ENCODE measurements at places on chromosomes 1 and 21.
A peak's percentile ranks its signal among the peaks of the same experiment; 100 is the strongest.

- DNase-seq, result peak; percentile 23
These were observed 60.5 kb downstream of the ERI3 start for GRCh38 chr1:44294588-44295007.

DNA sequence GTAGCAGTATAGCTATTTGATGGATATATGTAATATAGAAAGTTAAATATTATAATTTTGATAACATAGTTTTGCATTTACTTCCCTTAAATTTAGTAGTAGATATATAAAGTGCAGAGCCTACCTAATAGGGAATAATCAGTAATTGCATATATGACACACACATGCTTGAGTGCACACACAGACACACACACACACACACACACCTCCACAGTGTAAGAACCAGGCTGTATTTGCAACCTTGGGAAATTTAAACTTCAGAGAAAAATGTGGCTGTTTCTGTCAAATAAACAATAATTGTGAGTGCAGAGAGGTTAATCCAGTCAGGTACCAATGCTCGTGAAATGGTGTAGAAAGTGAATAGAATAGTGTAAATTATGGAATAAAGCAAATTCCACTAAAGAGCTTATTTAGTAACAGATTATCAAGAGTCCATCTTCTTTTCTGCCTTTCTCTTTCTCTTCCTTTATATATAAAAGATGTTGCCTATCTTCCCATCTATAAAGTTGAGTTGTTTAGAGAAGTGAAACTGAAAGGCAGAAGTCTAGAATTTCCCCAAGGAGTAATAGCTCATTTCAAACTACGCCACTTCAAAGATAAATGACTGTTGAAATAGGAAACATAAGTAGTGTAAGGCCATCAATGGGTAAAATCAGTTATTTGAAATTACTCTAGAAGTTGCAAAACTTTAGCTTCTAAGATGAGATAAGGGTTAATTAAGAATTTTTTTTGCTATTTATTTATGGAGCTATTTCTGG, 273.7 kb downstream of the SRGAP2C start:
- peak; percentile 3 for DNase-seq

DNA sequence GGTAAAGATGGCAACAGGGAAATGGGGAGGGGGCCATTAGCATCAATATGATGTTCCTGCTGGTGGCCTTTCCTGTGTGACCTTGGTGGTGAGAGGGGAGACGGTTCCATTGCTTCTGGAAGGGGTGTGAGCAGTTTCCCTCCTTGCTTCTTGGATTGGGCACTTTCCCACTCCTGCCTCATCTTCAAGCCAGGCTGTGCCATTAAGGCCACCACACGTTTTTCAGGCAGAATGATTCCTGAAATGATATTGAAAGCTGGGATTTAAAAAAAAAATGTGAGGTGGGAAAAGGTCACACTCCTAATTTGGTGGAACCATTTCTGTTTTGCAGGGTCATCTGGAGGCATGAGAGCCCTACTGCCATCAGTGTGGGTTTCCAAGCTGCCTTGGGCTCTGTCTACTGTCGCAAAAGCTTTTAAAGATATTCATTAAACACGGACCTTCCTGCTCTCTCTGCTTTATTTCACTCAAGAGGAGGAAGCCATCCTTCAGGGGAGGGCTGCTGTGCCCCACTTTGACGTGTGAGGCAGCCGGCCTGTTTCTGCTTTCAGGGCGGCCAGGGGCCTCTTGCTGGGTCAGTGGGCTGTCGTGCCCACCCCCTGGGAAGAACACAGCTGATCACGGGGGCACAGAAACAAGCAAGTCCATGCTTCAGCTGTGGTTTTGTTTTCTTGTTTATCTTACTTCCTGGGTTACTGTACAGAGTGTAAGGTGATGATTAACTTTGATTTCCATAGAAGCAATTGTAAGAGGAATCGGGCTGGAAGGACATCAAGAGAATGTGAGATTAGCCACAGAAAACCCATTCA, 8.0 kb downstream of the RIIAD1 start:
- no peak for DNase-seq

DNA sequence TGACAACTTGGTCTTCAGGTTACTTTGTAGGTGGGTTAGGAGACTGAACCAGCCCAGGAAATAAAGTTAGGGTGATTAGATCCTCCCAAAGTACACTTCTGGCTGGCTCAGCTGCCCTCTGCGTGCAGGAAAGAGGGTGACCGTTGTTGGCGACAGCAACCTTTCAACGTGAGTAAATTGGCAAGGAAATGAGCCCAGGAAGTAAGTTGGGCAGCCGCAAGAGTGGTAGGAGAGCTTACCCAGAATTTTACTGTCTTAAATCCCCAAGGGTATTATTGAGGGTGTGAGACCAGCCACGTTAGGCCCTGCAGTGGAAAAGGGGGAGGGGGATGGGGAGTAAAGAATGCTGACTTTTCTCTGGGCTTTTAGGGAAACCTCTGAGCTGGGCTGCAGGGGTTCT, 1.6 kb downstream of the TENT5C start:
- DNase-seq, result no peak

GRCh38 chr1:78081980-78082860, 36.5 kb downstream of the GIPC2 start:
- peak; percentile 45 for DNase-seq

- DNase-seq, result no peak
These were observed 40.0 kb upstream of the PTPRC start for GRCh38 chr1:198598796-198599321.

- DNase-seq, result no peak
These were observed 206.0 kb downstream of the LYPLAL1 start for GRCh38 chr1:219379691-219380090.

DNA sequence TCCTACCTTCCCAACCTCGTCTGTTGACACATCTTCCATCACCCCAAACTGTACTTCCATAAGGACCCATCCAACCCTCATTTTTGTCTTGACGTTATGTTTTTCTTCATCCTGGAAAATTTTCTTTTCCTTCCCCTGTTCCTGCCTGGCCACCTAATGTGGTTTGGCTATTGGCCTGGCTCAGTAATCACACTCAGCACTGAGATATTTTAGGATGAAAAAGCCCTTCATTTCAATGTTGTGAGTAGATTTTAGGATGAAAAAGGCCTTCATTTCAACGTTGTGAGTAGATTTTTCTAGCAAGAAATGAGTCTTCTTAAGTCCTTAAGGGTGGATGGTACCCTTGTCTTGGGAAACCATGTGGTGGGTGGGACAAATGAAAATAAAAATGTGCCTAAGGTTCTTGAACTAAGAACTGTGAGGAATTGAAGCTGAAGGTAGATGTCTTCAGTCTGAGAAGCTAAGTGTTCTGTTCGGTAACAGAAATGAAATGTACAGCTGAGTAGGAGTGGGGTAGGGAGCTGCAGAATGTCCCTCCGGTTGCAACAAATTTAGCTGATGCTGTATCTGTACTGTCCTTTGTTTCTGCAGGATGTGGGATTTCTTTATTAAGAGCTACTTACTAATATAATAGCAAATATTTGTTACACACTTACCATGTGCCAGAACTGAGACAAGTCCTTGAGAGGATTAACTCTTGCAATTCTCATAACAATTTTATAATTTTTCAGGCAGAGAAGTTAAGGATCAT, 36.1 kb downstream of the DNTTIP2 start:
- no peak for DNase-seq

- DNase-seq, result no peak
These were observed 85.0 kb upstream of the LYST start for GRCh38 chr1:235951661-235952060.

DNA sequence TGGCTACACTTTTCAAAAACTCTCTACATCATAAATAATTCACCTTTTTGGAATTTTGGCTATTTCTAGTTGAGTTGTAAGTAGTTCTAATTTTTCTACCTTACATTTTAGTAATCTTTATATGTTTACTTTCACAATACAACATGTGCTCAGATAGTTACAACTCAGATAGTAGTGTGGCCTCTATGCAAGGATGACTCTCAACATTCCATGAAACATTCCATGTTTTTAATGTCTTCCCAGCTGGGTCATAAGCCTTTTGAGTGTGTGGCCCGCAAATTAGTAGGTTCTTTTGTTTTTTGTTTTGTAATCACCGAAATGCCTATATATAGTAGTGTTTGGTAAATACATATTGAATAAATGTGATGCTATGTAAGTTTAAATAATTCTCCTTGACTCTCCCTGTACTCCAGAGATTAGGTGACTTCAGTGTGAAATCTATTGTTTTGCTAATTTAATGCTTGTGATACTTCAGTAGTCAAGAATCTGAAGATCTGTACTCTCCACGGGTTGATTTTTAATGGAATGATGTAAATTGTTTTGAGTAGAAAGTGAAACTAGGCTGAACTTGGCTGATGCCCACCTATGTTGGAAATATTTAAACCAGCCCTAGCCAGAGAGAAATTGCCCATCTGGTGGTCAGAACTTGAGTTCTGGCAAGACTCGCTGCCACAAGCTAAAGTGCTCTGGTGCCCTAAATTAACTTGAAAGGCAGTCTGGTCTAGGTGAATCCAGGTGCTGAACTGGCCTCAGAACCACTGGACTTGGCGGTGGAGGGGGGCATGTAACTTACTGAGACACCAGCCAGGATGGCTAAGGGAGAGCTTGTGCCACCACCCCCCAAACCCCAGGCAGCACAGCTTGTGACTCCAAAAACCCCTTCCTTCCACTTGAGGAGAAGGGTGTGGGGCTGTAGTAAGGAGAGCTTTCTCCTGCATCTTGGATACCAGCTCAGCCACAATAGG, 165.6 kb downstream of the USP25 start:
- DNase-seq, result peak; percentile 44

DNA sequence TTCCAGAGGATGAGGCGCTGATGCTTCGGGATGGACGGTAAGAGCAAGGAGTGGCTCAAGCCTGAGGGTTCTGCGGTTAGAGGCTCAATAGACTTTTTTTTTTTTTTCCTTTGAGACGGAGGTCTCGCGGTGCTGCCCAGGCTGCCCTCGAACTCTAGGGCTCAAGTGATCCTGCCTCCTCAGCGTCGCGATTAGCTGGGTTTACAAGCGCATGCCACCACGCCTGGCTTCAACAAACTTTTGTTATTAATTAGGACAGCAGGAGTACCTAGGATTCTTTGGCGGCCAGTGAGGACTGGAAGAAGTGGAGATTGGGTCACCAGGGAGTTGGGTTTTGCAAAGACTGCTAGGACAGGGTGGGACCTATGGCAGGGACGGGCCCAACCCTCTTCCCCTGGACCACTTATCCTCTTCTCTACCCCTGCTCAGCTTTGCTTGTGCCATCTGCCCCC, 587 bp downstream of the SCNM1 start:
- peak; percentile 79 for DNase-seq

- no peak for DNase-seq
These were observed 79.8 kb upstream of the COX20 start for GRCh38 chr1:244755673-244756072.

DNA sequence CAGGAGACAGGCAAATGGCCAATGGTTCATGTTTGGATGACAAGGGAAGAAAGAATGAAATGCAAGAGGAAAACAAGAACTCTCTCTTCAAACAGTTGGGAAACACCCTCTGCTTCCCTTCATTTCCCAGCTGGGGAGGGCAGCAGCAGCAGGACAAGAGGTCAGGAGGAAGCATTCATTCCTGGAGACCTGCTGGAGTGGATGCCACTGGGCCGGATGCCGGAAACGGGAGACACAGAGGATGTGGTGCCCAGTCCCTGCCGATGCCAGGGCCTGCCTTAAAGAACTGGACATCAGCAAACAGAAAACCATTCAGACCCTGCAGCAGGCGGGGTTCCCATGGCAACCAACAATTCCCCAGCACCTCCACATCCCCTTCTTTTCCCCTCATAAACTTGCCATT, 102.3 kb upstream of the ZNF648 start:
- DNase-seq, result no peak

DNA sequence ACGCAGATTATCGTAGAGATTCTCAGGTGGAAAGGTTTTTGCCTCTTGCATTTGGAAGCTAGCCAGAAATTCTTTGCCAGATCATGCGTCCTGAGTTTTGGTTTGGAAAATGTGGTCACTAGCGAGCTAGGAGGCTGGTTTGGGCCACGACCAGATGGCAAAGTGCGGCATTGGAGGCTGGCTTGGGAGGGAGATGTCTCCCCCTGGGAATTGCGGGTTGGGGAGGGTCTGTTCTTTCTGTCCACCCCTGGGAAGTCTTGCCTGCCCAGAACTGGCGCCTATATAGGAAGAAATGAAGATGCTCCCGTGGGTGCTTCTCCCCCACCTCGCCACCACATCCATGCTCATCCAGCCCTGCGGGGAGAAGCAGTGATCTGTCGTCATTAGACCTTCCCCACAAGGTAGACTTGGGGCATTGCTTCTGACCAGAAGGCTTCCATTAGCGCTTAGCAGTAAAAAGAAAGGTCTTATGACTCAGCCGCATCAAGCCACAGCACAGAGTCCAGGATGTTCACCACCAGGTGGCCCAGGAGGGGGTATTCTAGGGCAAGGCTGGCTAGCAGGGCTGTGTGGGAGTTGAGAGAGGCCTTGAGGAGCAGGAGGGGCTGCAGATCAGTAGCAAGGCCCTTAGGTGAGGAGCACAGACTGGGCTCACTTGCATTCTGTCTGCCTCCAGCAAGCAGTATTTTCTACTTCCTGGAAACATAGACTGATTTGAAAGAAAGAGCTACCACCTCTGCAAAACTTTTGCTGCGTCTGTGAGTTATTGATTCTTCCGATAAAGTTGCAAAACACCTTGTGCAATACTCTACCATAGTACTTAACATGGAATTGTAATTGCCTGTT, 1.5 kb upstream of the PTP4A2 start:
- DNase-seq, result peak; percentile 97

- no peak for DNase-seq
These were observed 260.0 kb upstream of the BEND5 start for GRCh38 chr1:49036700-49037099.

DNA sequence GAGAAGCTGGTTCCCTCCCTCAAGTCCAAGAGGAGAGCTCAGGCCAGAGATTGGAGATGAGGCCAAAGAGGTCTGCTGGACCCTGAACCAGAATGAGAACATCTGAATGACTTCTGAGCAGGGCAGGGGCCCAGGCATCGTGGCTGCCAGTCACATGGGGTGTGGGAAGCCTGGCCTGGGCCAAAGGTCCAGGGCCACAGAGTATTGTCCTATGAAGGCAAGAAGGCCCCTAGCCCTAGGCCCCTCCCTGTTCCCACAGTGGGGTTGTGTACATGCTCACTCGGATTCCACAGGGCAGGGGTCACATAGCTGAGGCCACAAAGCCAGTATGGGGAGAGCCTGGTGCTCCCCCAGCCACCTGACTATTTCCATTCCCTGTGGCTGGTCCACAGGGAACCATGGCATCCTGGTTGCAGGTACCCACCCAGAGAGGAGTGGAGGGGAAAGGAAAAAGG, 18.5 kb upstream of the SLC1A7 start:
- DNase-seq, result peak; percentile 52

DNA sequence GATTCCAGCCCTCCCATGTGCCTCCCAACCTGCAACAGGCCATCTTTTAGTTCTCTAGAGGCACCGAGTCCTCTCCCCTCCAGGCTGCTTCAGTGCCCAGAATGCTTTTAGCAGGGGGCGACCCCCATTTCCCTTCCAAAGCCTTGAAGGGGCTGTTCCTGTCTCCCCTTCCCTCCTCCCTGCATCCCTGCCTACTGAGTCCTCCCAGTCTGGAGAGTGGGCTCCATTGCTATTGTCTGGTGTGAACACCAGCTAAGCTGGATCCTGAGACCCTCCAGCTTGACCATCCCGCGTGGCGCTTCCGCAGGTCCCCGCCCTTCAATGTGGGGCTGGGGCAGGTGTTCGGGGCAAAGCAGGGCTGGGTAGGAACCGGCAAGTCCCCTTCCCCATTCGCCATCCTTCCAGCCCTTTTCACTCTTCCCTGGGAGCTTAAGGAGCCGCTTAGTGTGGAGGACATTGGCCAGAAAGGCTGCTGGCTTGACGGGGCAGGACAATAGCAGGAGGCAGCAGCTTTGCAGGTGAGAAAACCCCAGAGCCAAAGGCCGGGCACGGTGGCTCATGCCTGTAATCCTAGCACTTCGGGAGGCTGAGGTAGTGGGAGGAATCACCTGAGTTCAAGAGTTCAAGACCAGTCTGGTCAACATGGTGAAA, 32.2 kb downstream of the PADI6 start:
- no peak for DNase-seq

- peak; percentile 74 for DNase-seq
These were observed 22.1 kb downstream of the A3GALT2 start for GRCh38 chr1:33298623-33299277.

Data from choroid plexus epithelial cell (primary cell).